ENCODE measurements at places on chromosomes 3 and 15.

GRCh38 chr3:101963902-101964362 is 114.6 kb downstream of the NFKBIZ start:
- no peak for DNase-seq

GRCh38 chr3:136916223-136916622 is 41.6 kb upstream of the IL20RB start:
- no peak for DNase-seq

GRCh38 chr3:189797103-189797750 is 166.0 kb downstream of the TP63 start:
- DNase-seq: no peak

DNA sequence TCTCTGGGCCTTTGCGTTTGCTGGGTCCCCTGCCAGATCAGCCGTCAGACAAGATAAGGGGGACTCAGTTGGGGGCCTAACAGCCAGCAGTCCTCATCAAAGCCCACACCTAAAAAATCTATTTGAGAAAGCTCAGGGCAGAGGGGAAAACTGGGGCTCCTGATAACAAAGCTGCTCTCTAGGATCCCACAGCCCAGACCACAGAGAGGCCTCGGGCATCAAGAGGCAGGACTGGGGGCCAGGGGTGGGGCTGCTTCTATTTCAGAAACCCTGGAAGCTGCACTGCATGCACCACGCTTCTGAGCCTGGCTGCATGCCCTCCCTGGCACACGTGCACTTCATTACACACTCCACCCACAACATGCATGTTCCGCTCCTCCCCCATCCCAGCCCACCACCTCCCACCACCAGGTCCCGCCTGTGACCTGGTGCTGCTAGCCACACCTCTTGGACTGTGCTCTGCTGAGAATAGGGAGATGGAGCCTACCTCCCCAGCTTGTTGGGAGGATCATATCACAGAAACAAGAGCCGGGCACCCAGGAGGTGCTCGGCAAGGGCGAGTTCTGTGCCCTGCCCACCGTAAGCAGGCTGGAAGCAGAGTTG is 26.6 kb downstream of the FBLN2 start:
- no peak for DNase-seq

DNA sequence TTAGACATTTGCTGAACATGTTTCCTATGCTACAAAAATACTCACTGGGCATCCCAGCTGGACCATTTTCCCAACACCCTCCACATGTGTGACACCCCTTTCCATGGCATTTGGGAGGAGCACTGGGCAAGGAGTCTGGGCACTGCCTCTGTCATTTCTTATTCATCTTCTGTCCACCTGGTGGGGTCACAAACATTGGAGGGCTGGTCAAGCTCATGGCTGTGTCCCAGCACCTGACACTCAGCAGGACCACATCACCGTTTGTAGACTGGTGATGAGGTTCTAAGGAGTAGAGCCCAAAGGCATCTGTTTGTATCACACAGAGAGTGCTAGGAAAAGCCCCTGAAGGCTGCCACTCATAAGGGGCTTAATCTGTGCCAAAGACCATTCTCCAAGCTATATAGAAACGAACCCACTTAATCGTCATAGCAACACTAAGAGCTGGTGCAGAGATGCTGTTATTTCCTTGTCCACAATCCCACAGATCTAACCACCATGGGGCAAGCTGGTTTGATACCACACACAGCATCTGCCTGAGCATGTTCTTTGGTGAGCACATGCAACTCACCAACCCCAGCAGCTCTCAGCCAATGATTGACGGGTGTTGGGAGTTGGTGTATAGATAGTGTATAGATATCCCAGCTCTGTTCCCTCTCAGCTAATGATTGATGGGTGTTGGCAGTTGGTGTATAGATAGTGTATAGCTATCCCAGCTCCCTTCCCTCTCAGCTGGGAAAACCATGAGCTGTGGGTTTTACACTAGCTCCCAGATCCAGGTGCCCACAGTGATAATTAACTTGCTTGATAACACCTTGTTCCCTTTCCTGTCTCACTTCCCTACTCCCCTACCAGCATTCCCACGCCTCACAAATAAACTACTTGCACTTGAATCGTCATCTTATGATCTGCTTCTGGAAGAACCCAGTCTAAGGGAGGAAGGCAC is 42.7 kb upstream of the ATP2B2 start:
- no peak for DNase-seq

- no peak for DNase-seq
Observed at GRCh38 chr3:178184833-178185232, 351.4 kb upstream of the KCNMB2 start.

DNA sequence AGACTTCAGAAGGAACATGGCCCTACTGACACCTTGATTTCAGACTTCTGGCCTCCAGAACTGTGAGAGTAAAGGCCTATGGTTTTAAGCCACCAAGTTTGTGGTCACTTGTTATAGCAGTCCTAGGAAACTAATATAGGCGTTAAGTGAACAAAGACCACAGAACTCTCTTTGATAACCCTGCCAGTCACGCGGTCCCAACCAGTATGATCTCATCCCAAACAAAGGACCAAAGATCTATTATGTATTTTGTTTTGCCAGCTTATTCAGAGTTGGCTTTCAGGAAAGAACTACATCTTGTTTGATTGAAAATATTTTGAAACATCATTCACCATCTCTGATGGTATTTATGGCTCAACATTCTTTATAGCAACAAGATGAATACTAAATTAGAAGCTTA is 294.4 kb upstream of the SLCO3A1 start:
- DNase-seq: peak; percentile 77

- no peak for DNase-seq
Observed at GRCh38 chr15:64110950-64111678, 15.3 kb downstream of the SNX1 start.

GRCh38 chr3:189582179-189582578 is 49.0 kb upstream of the TP63 start:
- no peak for DNase-seq

DNA sequence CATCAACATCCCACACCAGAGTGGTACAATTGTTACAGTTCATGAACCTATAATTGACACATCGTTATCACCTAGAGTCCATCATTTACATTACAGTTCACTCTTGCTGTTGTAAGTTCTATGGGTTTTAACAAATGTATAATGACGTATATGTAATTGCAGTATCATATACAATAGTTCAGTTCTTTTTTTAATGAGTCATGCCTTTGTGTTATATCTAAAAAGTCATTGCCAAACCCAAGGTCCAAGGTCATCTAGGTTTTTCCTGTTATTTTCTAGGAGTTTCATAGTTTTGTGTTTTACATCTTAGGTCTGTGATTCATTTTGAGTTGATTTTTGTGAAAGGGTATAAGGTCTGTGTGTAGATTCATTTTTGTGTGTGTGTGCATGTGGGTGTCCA is 160.9 kb upstream of the GALNT15 start:
- DNase-seq: no peak

GRCh38 chr15:67777773-67778172 is 47.5 kb upstream of the SKOR1 start:
- DNase-seq: no peak

- no peak for DNase-seq
Observed at GRCh38 chr3:114615523-114616085, 321.8 kb downstream of the TIGIT start.

GRCh38 chr3:31357451-31357850 is 175.3 kb upstream of the STT3B start:
- DNase-seq: no peak

GRCh38 chr3:107644631-107645030 is 121.9 kb downstream of the BBX start:
- no peak for DNase-seq

GRCh38 chr15:28107111-28107903 is 8.2 kb upstream of the OCA2 start:
- DNase-seq: no peak

- DNase-seq: no peak
Observed at GRCh38 chr15:32866454-32867312, 148.9 kb downstream of the GREM1 start.

DNA sequence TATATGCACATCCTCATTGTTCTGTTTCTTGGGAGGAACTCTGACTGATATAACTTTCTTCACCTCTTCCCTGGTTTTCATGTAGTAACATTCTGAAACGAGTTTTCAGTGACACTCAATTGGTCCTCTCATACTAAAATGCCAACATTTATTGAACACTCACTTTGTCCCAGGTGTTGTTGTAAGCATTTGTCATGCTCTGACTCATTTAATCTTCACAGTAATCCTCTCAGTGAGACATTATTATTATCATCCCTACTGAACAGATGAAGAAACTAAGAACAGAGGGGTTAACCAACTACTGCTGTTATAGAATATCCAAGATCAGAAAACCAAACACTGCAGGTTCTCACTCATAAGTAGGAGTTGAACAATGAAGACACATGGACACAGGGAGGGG is 94.1 kb upstream of the MRPL3 start:
- DNase-seq: no peak

DNA sequence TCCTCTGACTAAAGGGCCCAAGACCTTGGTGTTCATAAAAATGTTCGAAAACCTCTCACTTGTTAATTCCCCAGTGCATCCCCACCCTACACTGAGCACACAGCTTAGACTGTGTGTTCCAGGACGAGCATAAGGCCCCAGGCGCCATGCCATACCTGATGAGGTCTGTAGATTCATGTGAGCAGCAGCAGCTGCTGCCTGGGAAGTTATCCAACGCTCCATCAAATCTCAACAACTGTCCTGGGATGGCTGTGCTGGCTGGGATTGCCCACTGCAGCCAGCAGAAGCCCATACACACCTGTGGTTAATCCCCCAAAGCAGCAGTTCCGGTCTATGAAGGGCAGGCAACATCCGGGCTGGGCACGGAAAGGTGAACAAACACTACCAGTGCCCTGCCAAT is 391.2 kb downstream of the IL20RB start:
- no peak for DNase-seq

DNA sequence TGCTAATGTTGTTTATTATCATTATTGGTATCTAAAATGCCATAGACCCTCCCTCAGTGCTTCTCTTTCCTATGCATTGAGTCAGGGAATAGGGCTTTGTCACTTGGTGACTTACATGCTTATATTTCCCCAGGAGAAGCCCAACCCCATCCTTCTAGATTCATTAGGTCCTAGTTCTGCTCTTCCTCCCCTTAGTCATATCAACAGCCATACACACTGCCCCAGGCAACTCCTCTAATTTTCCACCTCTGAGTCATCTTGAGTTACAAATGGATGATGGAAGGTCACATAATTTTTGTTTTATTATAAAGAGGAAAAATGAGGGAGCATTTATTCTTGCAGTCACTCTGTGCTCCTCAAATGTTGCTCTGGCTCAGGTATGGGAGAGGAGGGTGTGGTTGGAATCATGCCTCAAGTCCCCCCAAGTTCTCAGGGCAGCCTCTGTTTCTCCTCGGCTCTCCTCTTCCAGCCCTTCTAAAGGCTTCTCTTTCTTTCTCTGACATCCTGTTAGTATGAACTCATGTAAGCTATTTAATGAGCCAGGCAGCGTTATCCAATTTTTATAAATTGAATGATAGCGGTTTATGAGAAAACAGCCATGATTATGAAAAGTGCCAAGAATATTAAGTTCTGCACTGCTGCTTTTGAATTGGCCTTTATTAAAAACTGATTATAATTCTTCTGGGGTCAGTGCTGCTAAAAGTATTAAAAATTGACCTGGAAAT is 45.6 kb upstream of the FSTL1 start:
- DNase-seq: no peak

DNA sequence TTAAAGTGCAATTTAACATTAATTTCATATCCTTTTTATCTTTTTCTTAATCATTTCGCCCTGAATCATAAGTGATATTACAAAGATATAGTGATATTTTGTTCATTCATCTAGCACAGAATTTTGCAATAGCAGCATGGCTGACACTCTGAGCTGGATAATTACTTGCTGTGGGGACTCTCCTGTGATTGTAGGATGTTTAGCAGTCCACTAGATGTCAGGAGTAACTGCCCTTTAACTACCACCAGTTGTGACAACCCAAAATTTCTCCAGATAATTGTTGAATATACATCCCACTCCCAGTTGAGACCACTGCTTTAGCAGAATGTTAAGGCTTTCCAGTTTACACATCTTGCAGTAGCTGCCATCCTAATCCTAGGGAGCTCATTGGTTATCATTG is 196.8 kb upstream of the MBNL1 start:
- DNase-seq: peak; percentile 10

DNA sequence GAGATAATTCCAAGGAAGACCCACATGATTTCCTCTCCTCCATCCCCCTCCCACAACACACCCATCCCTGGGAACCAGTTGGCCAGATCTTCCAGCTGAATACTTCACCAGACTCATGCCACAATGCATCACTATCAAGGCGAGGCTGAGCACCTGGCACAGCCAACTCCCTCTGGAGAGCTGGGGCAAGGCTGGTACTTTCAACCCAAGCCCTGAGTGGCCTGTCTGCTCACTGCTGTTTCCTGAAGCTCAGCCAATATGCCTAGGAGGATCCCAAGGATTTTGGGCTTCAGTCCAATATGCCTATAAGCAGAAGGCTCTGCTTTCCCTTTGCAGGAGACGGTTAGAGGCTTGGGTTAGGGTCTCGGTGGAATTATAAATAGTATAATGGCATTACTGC is 90.9 kb upstream of the NEO1 start:
- no peak for DNase-seq

DNA sequence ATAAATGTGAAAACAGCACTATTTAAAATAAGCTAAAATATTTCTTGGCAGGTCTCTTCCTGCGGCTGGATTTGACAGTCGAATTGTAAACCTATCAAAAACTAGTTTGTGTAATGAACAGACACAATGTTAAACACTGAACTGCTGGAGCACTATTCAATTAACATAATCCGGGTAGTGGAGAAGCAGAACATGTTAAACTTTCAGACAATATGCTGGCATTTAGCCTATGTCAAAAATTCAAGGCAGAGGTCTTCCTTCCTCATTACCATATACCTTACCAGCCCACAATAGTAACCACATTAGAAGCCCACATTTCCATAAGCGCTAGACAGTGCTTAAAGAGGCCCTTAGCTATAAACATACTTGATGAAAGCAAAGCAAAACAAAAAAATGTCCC is 1042.9 kb downstream of the ROBO1 start:
- DNase-seq: peak; percentile 42

GRCh38 chr3:140148824-140149390 is 213.9 kb downstream of the CLSTN2 start:
- DNase-seq: no peak

GRCh38 chr3:39631136-39631535 is 163.7 kb downstream of the MOBP start:
- no peak for DNase-seq

DNA sequence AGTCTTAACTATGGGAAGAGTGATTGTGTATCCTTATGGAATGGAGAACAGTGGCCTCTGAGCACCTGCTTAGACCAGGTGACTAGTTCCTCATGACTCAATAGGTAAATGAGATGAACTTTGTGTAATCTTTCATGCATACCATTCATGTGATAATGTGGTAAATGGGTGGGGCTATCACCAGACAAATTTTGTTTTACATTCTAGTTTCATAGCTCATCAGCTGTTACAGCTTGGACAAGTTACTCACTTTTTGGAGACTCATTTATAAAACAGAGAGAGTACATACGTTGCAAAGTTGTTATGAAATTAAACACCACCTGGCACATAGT is 103.7 kb upstream of the TGFBR2 start:
- peak; percentile 64 for DNase-seq

DNA sequence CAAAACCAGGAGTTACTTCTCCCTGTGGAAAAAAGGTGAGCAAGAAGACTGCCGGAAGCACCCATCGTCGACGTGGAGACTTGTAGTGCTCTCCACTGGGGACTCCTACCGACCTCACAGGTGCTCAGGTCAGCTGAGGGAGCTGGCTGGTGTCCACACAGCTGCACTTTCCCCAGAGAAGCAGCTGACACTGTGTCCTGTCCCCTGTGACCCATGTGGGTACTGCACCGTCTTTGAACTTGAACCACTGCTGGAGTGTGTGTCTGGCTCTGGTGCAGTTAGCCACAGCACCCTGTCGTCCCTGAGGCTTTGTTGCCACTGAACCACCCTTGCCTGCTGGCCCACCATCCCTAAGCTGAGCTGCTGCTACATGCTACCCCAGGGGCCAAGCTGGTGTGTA is 270.8 kb downstream of the CACNA2D3 start:
- DNase-seq: no peak
